Psoas muscle (tissue), 8 donors: ENCODE measurements at places on chromosomes 1 and 21. TPM values are rescaled to one million over a fixed set of nuclear protein-coding genes. Genes with fewer than 3 reads are reported as not detected.

PRKCZ gene
- total RNA-seq = not detected

KCNA3 gene
- 0.56 TPM for total RNA-seq

GRCh38 chr1:50417946-50418599 lies 5.2 kb downstream of the DMRTA2 start:
- no peak for DNase-seq

DNA sequence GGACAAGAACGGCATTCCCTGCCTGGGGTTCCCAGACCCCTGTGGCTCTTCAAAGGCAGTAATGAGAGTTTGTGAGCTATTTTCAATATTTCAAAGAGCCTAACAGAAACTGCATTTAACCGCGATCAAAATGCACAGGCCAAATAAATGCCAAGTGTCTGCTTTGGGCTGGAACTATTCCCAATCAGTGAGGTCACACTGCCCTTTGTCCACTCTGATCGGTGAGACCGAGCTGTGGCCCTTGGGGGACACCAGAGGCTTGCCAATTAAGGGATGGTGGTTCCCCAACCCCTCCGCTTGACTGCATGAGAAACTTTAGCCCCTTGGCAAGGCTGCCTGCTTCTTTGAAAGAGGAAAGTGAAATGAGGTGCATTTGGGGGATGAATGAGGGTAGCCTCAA lies 20.3 kb downstream of the CSMD2 start:
- DNase-seq = no peak

DNA sequence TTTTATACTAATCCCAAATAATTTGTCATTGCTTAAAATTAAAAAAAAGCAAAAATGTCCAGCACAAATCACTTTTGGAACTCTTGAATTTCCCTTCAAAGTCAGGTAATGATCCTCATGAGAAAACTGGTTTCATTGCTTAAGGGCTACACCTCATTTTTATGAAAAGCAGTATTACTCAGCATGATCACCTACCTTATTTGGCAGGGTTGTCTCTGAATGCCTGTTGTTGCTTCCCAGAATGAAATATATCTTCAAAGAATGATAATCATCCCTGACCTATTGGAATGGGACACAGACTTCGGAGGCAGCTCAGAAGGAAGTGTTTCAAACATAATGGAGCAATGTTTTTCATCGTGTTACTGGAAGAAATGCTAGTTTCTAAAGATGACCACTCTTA lies 29.7 kb downstream of the C1orf21 start:
- no peak for DNase-seq

DNA sequence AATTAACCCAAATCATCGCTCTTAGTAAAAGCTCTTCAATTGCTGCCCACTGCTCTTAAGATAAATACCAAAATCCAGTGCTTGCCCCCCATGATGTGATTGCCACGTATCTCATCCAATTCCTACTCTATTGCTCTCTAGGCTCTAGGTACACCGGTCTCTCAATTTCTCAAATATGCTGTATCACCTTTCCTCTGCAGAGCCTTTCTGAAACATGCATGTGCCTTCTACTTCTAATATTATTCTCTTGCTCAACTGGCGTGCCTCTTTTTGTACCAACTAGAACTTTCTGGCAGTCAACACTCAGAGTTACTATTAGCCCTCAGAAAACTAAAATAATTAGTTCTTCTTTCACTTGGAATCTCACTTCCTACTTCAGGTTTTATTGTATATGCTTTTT lies 111.7 kb upstream of the LBR start:
- DNase-seq = no peak

C1orf226 gene
- 0.86 TPM for total RNA-seq

DNA sequence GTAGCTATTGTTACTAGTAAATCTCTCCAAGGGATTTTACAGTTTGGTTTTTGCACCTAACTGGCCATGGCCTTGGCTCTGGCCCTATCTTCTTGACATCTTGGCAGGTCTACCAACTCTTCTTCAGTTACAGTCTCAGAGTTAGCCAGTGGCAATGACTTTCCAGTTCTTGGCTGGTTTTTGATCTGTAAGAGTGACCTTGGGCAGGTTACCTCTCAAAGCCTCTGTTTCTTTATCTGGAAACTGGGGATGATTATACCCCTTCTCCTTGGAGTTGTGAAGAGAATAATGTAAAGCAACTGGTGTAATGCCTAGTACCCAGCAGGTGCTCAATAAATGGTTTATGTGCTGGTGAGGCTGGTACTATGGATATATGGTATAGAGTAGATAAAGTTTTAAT lies 6.7 kb downstream of the PHGDH start:
- no peak for DNase-seq

DNA sequence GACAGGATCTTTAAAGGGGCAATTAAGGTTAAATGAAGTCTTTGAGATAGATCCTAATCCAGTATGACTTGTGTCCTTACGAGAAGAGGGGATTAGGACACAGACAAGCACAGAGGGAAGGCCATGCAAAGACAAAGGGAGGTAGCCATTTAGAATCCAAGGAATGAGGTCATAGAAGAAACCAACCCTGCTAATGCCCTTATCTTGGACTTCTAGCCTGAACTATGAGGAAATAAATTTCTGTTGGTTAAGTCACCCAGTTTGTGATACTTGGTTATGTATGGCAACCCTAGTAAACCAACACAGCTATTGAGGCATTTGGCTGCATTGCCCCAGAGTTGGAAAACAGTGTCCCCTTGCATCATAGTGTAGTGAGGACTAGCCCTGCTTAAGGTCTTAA lies 121.3 kb downstream of the MAST2 start:
- DNase-seq = no peak

DNA sequence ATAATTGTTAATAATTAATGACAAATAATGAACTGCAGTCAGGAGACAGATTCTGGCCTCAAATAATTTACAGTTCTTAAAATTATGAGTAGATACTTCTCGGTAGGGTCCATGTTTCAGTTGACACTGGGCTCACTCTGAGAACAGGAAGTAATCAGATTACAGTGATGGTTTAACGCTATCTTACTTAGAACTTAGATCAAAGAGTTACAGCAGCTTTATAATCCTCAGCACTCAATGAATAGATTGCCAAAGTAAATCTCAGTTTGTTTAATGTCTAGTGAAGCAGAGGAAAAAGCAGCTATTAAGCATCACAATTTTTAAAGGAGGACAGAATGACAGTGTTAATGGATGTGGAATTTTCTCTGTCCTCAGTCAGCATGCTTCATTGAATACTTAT lies 79.6 kb downstream of the PDE4B start:
- DNase-seq = no peak

GRCh38 chr1:113976609-113977278 lies 2.5 kb upstream of the OLFML3 start:
- DNase-seq = peak; percentile 73
